ENCODE measurements at places on chromosomes 6 and 20.

DNA sequence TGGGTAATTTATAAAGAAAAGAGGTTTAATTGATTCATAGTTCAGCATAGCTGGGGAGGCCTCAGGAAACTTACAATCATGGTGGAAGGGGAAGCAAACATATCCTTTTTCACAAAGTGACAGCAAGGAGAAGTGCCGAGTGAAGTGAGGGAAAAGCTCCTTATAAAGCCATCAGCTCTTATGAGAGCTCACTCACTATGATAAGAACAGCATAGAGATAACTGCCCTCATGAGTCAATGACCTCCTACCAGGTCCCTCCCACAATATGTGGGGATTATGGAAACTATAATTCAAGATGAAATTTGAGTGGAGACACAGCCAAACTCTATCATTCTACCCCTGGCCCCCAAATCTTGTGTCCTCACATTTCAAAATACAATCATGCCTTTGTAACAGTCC is 115.8 kb upstream of the LAMA2 start:
- no peak for DNase-seq

DNA sequence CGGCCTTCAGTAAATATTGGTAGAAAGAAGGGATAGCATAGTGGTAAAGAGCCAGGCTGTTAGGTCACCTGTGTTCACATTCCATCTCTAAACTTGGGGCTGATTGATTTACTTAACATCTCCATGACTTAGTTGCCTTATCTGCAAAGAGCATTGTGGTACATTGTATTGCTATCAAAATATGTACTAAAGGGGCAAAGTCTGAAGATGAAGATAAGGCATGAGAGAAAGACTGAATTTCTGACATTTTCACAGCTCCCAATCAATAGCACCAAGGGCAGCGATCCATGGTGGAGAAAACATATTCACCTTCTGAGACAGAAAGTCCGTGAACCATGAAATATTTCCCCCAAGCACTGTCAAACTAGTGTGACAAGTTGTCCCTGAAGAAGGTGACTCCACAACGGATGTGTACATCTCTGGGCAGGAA is 223.3 kb upstream of the STXBP5 start:
- no peak for DNase-seq

GRCh38 chr20:43393052-43393451 is 64.6 kb upstream of the SRSF6 start:
- no peak for DNase-seq

- no peak for DNase-seq
Observed at GRCh38 chr6:134249239-134249758, 68.6 kb downstream of the SGK1 start.

- DNase-seq = no peak
Observed at GRCh38 chr20:1637226-1637625, 17.4 kb upstream of the SIRPB1 start.

DNA sequence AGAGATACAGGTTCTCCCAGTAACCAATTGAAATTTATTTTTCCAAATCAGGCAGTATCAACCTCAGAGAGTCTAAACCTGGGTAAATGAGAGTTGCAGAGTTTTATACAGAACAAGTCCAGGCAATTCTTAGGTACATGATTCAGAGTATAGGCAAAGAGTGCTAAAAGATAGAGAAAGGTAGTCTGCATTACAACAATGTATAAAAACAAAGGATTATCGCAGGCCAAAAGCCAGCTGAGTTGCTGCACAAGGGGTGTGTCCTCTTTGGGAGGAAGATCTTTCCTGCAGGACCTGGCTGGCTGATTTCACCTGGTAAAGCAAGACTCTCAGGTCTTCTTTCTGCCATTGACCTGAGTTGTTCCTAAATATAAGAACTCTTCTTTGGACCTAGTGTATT is 48.9 kb upstream of the ECHDC1 start:
- DNase-seq = no peak

DNA sequence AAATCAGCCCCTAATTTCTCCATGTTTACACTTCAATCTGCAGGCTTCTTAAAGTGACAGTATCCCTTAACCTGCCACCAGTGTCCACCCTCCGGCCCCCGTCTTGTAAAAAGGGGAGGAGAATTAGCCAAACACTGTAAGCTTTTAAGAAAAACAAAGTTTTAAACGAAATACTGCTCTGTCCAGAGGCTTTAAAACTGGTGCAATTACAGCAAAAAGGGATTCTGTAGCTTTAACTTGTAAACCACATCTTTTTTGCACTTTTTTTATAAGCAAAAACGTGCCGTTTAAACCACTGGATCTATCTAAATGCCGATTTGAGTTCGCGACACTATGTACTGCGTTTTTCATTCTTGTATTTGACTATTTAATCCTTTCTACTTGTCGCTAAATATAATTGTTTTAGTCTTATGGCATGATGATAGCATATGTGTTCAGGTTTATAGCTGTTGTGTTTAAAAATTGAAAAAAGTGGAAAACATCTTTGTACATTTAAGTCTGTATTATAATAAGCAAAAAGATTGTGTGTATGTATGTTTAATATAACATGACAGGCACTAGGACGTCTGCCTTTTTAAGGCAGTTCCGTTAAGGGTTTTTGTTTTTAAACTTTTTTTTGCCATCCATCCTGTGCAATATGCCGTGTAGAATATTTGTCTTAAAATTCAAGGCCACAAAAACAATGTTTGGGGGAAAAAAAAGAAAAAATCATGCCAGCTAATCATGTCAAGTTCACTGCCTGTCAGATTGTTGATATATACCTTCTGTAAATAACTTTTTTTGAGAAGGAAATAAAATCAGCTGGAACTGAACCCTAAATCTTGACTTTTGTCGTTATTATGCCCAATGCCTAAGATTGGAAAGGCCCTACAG is 4.5 kb downstream of the SOX4 start:
- DNase-seq = no peak

DNA sequence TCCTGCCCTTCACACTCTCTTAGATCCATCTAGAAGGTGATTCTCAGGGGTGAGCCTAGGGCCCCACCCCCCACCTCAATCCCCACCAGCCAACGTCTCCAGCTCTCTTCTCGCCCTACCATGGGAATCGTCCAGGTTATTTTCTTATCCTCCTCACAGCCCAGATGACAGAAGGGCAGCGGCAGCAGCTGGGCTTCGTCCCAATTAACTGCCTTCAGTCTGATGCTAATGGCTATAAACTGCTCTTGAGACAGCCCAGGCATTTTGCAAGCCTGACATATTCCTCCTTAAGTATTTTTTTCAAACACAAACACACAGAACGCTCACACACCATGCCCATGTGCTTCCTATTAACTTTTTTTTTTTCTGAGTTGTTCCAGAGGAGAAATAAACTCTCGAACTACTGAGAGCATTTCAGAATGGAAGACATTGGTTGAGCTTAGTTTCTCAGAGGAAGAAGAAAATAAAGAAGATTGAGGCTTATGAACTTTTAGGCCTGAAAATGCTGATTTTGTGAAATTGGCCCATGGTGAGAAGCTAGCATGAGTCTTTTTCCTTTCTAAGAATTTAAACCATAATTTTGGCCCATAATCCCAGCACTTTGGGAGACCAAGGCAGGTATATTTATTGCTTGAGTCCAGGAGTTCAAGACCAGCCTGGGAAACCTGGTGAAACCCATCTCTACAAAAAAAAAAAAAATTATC is 124.6 kb downstream of the EYA2 start:
- peak; percentile 75 for DNase-seq

- no peak for DNase-seq
Observed at GRCh38 chr6:13044896-13045295, 283.4 kb downstream of the TBC1D7 start.

- DNase-seq = no peak
Observed at GRCh38 chr20:50312682-50313521, 122.3 kb downstream of the CEBPB start.

DNA sequence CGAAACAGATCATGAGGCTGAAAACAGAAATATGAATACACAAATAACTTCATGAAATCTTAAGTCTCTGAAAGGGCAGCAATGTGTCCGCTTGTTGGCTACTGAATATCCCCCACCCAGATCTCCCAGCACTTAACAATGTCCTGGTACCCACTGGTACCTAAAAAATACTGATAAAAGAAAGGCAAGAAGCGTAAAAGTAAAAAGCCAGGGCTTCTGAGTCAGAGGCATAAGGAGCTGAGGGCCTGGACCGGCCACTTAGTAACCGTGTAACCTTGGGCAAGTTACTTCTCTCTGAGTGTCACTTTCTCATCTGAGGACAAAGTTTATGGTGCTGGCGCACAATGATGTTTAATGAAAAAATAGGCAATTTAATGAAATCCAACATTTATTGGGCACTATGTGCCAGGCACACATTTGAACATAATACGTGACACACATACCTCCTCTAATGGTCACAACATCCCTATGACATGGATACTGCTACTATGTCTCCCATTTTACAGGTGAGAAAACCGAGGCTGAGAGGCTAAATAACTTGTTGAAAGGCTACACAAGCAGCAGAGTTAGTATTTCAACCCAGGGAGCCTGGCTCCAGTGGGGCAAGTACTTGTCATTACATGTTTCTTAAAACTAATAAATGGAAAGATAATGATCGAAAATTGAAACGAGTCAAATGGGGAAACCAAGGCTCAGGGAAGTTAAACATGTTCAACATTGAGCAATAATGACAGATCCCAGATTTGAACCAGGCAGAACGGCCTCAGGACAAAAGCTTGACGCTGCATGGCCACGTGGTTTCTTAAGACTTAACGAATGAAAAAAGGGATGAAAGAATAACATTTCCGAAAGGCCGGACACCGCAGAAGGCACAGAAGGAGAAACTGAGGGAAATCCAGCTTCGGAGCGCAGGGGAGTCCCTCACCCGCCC is 828 bp downstream of the TP53RK start:
- DNase-seq = no peak

DNA sequence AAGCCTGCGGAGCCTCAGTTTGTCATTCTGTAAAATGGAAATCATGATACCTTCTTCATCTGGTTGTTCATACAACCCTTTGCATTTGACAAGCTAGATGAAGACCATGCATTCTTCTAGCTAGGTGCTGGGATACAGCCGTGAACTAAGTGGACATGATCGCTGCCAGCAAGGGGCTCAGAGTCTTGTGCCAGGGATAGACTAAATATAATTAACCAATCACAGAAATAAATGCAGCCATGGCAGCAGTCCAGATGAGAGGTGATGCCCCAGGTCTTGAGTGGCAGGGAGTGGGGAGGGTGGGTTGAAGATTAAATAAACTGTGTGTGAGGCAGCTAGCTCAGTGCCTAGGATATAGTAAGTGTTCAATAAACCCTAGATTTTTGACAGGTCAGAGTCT is 19.3 kb downstream of the JPH2 start:
- DNase-seq = no peak

DNA sequence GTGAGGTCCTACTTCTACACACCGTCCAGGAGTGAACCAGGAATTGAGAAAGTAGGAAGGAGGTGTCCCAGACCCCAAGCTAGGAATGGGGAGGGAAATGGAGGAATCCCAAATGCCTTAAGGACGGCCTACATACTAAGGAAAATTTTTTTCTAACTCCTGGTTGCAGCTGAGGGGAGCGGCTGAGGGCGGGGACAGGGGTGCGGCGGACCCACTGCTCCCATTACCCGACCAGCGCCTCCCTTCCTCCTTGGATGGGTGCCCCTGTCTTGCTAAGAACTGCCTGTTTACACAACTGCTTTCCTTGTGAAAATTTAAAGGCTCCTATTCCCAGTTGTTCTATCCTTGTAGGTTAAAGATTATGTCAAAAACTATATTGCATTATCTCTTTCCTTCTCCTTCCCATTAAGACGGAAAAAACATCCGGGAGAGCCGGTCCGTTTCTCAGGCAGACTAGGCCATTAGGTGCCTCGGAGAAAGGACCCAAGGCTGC is 699 bp upstream of the HSPA1B start:
- DNase-seq = no peak

- DNase-seq = no peak
Observed at GRCh38 chr6:56986611-56987010, 31.7 kb downstream of the BEND6 start.

GRCh38 chr6:9933677-9934076 is 481.2 kb downstream of the TFAP2A start:
- no peak for DNase-seq

DNA sequence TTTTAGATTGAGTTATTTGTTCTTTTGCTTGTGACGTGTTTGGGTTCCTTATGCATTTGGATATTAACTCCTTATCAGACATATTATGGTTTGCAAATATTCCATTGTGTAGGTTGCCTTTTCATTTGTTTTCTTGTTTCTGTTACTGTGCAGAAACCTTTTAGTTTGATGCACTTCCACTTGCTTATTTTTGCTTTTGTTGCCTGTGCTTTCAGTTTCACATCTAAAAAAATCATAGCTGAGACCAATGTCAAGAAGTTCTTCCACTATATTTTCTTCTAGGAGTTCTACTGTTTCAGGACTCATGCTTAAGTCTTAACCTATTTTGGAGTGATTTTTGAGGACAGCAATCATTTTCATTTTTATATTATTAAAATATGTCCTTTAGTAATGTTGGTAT is 113.5 kb downstream of the EPM2A start:
- no peak for DNase-seq

- DNase-seq = no peak
Observed at GRCh38 chr6:53727748-53728147, 62.2 kb upstream of the KLHL31 start.

DNA sequence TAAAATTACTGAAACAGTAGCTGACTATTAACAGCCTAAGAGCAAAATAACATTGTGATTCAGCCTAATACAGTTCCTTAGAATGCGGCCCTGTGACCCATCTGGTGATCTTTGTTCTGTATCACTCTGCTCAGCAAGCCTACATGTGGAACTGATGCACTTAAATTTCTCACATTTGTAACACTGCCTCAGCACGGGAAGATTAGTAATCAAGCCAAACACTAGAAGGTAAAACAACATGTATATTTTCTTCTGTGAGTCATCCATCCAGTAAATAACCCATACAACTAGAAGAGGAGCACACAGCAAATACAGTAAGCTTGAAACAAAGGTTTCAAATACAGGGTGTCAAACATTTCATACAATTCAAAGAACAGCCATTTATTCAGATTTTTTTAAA is 189.7 kb upstream of the NOX3 start:
- DNase-seq = no peak

- DNase-seq = no peak
Observed at GRCh38 chr6:134527108-134527787, 209.3 kb upstream of the SGK1 start.

Data from left renal pelvis (tissue), 4 donors.